Stimulated activated naive CD4-positive, alpha-beta T cell (primary cell): ENCODE measurements at places on chromosomes 2 and 18.

DNA sequence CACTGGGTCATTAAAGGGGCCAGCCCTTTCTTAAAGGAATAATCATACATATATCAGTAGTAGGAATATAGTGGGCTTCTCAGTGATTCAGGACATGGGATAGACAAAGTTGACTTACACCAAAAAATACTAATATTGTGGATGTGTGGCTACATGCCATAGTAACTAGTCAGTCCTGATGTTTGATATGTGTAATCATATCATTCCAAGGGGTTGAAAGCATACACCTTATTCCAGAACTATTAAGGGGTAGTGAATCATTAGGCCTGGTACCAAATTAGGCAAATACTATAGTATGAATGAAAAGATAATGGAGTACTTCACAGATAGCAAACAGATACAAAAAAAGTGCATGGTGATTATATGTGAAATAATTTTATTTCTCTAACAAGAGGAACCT lies 814.9 kb upstream of the NRXN1 start:
- DNase-seq, result no peak

DNA sequence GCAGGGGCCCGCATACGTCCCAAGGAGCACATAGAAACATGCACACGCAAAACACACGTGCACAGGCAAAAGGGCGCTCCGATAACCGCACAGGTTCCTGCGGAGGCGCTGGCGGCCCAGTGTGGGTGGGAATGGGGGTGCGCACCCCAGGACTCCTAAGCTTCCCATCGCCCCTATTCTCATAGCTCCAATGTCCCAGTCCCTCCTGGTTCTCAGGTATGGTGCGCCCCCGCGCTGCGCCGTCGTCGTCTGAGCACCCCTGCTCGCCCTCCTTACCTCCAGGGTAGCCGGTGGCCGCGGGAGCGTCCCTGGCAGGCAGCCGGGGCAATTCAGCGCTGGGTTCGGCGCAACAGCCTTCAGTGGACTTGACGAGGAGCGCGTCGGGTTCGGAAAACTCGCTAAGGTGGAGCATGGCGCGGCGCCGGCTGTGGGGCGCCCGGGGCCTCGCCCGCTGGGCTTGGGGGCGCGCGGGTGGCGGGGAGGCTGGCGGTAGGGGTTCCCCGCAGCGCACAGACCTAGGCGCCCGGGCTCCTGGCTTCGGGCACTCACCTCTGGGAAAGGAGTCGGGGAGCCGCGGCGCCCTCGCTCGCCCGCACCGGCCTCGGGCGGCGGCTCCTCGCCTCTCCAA lies 328 bp downstream of the EGR4 start:
- no peak for DNase-seq

DNA sequence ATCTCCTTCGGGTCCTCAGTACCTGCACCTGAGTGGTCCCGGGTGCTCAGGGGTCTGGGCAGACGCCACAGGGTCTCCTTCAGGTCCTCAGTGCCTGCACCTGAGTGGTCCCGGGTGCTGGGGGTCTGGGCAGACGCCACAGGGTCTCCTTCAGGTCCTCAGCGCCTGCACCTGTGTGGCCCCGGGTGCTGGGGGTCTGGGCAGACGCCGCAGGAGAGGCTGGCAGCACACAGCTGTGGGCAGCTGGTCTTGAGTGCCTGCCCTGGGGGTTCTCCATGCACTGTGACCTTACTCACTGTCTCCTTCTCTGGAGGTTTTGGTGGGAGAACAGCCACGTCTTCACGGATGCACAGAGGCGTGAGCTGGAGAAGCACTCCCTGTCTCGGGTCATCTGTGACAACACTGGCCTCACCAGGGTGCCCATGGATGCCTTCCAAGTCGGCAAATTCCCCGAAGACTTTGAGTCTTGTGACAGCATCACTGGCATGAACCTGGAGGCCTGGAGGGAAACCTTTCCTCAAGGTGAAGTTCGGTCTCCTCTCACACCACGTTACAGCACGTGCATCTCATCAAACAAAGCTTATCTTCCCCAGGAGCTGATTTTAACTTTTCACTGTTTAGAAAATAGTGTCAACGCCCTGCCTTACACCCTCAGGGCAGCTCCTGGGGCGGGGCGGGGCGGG lies 82.6 kb downstream of the TPO start:
- no peak for DNase-seq

DNA sequence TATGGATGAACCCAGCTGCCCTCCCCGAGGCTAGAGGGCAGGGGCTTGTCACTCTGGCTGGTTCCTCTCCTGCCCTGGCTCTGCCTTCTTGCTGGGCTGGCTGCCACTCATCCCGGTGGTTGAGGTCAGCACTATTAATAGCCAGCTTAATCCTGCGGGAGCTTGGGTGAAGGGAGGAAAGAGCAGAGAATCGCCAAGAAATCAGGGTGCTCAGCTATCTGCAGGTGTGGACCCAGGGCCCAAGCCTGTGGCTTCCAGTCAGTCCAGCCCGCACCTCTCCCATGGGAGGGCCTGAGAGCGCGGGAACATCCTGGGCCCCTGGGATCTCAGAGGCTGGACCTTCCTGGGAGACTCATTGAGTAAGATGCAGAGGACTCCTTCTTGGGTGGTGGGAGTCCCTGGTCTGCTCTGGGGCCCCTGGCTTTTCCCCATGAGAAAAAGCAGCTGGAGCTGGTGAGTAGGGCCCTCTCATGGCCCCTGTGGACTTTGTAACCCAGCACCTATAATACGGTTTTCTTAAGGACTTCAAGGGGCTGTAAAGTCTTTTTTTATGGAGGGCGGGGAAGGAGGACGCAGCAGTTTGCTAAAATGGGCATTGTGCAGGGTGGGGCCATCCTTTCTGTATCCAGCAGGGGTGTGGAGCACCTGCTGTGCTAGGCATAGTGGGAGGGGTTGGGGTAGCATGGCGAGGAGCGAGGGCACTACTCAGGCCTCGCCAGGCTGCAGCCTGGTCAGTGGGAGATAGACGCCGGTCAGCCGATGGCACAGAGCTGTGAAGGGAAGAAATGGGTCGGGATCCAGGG lies 27.4 kb upstream of the CNNM3 start:
- DNase-seq, result no peak

- no peak for DNase-seq
These were observed 264.8 kb upstream of the HNRNPA3 start for GRCh38 chr2:176947754-176948153.

- DNase-seq, result no peak
These were observed 31.9 kb upstream of the REG3G start for GRCh38 chr2:78993518-78994148.

DNA sequence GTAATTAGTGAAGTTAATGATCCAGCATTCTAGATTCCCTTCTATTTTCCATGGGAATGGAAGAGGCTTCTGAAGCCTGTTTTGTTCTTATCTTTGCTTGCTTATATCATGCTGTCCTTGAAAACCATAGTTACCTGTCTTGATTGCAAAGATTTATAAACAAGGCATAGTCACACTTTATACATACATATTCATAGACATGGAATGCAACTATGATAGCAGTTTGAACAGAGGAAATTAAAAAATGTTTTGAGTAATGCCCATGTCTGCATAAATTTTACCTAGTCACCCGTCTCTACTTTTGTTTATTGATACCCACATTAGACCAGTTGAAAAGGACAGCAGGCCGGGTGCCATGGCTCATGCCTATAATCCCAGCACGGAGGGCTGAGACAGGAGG lies 289.0 kb downstream of the PTPRM start:
- DNase-seq, result no peak

- no peak for DNase-seq
These were observed 252.5 kb downstream of the ETAA1 start for GRCh38 chr2:67649331-67650261.

DNA sequence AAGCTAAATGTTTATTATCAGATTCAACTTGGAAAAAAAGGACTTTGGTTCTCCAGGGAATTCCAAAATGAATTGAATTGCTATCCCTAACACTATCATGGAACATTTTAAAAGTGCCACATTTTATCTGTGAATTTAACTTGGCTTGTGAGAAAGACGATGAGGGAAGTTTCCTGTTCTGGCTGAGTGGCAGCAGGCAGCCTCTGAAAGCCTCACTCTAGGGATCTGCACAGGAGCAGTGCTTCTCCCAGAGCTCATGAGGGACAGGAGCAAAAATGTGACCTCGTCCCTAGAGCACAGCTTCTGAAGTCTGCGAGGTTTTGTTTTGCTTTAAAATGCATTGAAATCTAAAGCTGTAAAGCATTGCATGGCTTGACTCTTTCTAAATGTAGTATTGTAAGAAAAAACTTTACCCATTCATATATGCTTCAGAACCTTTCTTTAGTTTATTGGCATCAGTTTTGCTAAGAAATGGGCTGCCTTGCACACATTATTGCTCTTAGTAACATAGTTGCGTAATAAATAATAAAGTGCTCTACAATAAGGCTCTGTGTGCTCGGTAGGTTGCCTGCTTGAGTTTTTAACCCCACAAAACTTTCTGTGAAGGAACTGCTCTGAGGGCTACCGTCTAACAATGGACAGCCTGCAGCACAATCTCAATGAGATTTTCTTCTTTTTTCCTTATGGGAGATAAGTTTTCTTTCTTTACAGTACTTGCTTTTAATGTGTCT lies 136.2 kb upstream of the CDCA7 start:
- DNase-seq, result no peak

- no peak for DNase-seq
These were observed 115.2 kb downstream of the TPO start for GRCh38 chr2:1528273-1529064.

GRCh38 chr18:50796495-50796894 lies 23.3 kb downstream of the MRO start:
- DNase-seq, result no peak
